ENCODE measurements at places on chromosomes 12 and 14.
A peak's percentile ranks its signal among the peaks of the same experiment; 100 is the strongest.

- DNase-seq = no peak
These were observed 37.0 kb downstream of the ZFHX2 start for GRCh38 chr14:23514644-23514957.

DNA sequence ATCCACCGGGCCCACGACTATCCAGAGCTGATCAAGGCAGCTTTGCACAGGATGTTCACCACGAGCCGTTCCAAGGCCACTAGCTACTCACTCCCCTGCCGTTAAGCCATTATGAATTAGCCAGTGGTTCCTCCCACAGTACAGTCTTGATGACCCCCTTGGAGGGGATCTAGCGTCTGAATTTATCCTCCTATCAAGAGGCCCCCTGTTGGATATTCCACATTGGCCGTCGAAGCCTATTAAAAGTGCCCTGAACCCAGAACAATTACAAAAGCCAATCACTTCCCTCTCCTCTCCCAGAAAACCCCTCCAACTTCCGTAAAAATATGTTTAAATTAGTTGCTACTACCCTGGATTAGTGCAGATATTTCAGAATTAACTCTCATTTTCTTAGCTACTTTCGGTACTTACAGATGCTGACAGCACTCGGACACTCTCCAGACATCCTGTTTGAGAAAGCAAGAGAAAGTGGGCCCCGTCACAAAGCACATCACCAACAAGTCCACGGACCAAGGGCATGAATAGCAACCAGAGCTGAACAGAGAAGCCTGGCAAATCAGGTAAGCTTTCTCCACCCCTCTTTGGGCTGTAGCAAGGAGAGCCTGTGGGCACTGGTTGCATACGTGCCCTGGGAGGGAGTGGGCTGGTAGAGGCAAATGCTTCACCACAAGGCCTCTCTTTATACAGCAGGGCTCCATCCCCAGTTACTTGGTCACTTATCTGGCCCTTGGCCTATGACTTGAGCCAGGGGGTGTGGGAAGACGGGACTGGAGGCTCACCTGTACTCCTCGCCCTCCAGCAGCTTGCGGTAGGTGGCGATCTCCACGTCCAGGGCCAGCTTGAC, 5.3 kb downstream of the KRT3 start:
- no peak for DNase-seq

DNA sequence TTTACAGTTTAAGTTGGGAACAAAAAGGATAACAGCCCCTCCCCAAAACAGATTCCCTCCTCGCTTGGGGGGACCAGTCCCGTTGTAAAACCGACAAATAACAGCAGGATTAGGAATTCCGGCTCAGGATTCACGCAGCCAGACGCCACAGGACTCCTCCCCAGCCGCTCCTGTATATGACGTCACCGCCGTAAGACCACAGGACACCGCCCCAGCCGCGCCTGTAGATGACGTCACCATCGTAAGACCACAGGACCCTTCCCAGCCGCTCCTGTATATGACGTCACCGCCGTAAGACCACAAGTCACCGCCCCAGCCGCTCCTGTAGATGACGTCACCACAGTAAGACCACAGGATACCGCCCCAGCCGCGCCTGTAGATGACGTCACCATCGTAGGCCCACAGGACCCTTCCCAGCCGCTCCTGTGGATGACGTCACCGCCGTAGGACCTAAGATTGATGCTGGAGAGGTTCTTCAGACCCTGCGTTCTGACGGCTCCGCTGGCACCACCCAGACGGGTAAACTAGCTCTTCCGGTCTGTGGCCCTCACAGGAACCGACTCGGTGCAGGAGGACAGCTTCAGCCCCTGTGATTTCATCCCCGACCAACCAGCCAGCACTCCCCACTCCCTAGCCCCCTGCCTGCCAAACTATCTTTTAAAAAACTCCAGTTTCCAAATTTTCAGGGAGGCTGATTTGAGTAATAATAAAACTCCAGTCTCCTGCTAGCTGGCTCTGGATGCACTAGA, 43.9 kb upstream of the FBRSL1 start:
- DNase-seq = peak; percentile 80

DNA sequence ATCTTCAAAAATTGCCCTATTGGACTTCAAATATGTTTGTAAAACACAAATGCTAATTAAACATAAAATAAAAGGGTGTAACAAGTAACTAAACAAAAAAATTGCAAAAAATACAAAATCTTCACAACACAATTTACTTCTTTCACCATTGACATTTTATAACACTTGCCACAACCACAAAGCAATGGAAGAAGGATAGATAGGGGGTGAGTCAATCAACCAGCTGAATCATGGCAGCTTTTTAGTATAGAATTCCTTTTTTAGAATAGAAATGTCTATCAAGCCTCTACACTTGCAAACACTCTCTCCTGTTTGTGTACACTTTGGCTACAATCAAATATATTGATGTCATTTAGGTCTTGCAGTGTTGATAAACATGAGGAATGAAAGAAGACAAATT, 232.7 kb downstream of the SLC16A7 start:
- DNase-seq = no peak

DNA sequence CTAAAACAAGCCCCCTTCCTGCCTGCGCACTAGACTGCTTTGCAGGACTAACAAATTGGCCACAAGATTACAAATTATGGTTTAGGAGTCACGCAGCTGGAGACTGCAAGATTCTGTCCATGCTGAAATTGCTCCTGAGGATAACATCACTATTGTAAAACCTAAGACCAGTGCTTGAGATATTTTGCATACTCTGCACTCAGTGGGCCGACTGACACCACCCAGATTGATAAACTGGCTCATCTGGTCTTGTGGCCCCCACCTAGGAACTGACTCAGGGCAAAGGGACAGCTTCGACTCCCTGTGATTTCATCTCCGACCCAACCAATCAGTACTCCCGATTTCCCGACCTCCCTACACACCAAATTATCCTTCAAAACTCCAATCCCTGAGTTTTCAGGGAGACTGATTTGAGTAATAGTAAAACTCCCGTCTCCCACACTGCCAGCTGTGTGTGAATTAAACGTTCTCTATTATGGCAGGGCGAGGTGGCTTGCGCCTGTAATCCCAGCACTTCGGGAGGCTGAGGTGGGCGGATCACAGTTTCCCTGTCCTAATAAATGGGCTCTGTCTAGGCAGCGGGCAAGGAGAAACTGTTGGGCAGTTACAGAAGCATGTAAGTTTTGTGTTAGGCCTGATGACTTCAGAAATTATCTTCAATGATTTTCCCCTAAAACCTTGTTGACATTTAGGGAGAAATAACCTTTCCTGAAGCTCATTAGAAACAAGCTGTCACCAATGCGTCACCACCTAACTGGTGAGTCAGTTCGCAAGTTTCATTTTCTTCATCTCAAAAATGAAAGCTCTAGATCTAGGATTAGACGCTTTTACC, 5.3 kb upstream of the UBC start:
- no peak for DNase-seq

DNA sequence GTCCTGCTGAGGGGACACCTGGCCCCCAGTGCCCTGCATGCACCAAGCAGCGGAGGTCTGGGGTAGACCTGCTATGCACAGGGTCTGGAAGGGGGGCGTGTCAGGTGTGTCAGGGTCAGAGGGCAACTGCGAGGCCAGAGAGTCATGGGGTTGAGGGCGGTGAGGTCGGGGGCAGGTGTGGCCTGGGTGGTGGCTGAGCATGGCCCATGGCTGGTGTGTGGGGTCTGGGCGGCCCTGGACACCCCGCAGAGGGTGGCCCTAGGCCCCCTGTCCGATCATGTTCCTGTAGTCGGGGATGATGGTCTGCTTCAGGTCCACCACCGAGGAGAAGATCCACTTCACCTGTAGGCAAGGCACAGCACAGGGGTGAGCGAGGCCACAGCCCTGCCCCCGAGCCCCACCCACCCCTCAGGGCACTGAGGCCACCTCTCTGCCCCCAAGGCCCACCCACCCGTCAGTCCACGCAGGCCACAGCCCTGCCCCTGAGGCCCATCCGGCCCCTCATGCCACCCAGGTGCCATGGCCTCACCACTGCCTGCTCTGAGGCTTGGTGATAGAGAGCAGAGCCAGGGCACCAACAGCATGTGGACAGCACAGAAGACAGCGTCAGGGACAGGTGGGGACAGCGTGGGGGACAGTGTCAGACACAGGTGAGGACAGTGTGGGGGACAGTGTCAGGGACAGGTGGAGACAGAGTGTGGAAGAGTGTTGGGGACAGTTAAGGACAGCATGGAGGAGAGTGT, 211.3 kb downstream of the TMEM121 start:
- DNase-seq = no peak

DNA sequence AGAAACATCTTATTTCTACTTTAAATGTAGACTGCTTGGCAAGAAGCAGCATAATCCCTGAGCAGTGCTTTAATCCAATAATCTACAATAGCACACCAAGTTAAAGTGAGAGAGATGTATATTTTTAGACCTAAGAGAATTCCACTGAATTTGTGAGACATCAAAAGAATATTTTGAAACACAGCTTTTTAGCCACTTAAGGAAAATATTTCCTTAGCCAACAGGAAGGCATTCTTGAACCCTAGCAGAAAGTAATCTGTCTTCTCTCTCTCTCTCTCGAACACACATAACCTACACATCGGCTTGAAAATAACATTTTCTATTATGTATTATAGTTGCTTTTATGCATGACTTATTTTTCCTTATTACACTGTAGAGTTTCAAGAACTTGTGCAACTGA, 34.0 kb downstream of the KITLG start:
- no peak for DNase-seq
